ENCODE measurements at places on chromosomes 5 and 9.
A peak's percentile ranks its signal among the peaks of the same experiment; 100 is the strongest.

DNA sequence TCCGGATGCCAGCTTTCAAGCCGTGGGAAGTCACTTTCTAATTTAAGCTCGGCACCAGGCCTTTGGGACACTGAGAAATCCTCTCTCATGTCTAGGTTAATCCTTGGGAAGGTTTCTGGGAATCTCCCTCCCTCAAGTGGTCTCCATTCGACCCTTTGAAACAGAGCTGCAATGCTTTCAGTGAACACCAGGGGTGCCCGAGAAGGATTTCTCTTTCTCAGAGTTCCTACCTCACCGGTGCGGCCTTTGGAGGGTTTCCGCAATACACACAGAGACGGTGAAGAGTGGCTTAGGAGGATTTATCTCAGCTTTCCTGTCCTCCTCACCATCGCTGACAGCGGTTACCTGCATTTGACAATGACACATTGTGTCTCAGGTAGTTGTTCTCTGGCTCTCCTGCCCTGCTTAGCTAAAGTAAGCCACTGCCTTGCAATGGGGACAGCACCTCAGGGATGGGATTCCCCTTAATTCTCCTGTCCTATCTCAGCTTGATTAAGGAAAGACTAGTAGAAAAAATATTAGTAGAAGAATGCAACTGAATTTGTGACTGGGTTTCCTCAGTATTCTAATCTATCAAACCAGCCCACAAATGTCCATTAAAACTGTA, 180.6 kb downstream of the GABRG2 start:
- no peak for DNase-seq

- peak; percentile 92 for DNase-seq
Observed at GRCh38 chr9:127783111-127784008, 2.5 kb upstream of the CDK9 start.

DNA sequence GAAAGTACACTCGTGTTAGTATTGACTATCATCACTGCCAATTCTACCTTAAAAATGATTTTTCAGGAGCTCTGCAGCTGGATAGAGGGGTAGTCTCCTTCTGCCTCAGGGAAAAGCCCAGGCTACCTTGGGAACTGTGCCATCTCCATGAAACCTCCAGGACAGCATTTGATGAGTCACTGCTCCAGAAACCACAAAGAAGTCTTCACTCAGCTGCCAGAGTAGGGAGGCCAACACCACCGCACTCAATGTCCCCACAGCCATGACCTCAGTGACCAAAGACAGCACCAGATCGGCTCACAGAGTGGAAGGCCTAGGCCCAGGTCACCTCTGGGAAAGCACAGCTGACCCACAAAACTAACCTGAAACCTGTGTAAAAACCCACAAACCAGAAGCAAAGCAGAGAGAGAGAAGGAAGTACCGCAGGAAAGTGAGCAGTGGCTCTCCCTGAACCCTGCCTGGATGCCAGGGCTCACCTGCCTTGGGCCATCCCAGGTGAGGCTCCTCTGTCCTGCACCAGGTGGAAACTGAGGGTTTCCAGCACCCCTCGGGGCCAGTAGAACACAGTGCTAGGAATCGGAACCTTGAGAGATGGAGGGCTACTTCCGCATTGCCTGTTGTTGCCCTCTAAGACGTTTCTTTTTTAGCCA, 30.0 kb downstream of the S1PR3 start:
- no peak for DNase-seq

- DNase-seq: no peak
Observed at GRCh38 chr9:127116088-127116726, 6.2 kb downstream of the ANGPTL2 start.

GRCh38 chr9:132670457-132671391, at the start of gene GTF3C4:
TSS of gene GTF3C4 (plus strand) at chr9:132670464. CDS start at chr9:132670599, 135 bp downstream.
- peak; percentile 55 for DNase-seq

GRCh38 chr5:91556-92263, at the start of gene PLEKHG4B:
TSS of gene PLEKHG4B (plus strand) at chr5:92168. CDS start at chr5:92232, 64 bp downstream.
- DNase-seq: no peak

- DNase-seq: no peak
Observed at GRCh38 chr9:96524045-96524444, 74.1 kb downstream of the HABP4 start.

GRCh38 chr5:170284231-170284630, 13.3 kb downstream of the LCP2 start:
- no peak for DNase-seq

GRCh38 chr5:138549414-138549813, 6.4 kb upstream of the ETF1 start:
- DNase-seq: no peak

DNA sequence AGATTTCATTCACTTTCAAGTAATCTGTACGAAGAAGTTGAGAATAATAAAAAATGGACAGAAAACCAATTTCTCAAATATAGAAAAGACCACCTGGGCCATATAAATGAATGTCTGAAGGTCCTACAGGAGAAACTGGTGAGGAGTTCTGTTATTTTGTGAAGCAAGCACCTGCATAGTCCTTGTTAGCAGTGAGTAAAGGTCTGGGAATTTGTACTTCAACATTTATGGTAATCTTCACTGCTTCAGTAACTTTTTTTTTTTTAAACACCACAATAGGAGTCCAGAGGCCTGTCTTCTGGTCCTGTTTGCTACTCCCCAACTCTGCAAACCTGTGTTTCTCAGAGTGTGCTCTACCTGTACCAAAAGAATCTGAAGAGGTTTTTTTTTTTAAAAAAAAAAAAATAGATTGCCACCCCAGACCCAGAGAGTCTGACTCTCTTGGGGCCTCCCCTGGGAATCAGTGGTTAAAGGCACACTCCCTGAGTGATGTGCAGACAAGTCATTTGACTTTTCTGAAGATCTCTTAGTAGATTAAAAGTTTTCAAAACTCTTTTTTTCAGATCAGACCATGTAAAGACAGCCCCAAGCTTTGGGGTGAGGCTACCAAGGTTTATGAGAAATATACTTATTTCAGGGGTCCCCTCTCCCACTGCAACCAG, 55.5 kb downstream of the FAM81B start:
- DNase-seq: no peak

GRCh38 chr5:149240354-149240998, 31.2 kb upstream of the AFAP1L1 start:
- DNase-seq: peak; percentile 37

DNA sequence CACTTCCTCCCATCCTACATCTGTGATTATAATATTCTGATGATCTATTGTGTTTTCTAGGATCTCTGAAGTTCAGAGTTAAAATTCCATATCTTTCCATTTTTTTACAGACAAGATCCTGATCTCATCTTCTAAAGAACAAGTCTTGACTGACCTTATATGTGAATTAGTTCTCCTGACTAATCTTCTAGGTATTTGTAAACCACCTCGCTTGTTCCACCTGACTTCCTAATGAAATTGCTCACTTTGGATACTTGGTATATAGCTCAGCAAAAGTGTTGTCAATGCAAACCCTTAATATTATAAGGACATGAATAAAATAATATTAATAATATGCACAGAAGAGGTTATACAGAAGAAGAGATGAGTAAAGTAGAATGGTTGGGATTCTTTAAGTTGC, 68.2 kb upstream of the NR4A3 start:
- no peak for DNase-seq

- no peak for DNase-seq
Observed at GRCh38 chr9:97747201-97747965, 50.2 kb upstream of the XPA start.

DNA sequence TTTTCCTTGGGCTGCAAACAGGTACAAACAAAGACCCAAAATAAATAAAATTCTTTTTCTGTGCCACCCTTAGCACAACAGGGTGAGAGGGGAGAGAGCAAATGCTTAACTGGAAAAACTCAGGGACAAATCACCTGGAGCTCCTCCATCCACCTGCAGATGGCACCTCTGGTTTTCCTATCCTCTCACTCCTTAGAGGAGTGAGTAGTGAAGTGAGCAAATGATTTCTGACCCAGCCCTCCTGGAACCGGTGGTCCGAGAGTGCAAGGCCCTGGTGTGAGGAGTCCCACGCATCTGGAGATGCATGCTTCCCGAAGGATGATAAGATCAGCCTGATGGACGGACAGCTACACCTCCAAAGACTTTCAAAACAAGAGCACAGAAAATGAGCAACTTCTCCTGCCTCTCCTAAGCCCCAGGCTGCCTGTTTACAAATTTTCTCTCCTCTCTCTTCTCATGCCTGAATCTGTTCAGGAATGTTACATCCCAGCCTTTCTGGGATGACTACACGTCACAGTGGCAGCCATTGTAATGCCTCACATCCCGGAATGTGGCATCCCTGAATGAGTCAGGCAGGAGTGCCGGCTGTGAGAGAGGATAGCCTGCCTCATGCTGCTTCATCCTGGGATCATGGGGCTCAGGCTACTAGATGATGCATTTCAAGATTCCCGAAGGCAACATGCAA, 86.4 kb downstream of the ADRB2 start:
- no peak for DNase-seq

DNA sequence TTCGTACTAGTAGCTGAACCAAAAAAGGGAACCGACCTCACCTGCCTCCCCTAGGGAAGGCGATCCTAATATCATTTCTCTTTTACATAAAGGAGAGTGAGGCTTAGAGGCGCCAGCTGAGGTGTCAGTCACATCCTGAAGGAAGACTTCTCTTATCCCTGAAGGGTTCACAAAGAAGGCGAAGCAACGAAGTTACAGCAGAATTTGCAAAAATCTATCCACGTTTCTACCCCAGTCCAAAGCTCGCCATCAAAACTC, 598 bp upstream of the KIAA1191 start:
- DNase-seq: no peak

- no peak for DNase-seq
Observed at GRCh38 chr9:6816581-6816980, 58.8 kb downstream of the KDM4C start.

DNA sequence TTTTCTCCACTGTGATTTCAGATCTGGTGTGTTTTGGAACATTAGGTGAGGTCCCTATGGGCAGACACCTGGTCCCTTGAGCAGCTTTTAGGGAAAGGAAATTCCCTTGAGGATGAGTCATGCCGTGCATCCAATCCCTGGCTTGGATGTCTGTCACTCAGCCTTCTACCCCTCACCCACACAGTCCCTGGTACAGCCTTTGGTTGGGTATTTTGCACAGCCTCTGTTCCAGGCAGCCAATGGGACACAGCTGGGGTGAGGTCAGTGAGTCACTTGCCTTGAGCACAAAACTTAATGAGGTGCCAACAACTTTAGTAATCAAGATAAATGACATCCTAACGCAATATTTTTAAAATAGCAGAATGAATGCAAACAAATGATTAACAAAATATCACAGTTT, 22.7 kb upstream of the SVEP1 start:
- DNase-seq: no peak

DNA sequence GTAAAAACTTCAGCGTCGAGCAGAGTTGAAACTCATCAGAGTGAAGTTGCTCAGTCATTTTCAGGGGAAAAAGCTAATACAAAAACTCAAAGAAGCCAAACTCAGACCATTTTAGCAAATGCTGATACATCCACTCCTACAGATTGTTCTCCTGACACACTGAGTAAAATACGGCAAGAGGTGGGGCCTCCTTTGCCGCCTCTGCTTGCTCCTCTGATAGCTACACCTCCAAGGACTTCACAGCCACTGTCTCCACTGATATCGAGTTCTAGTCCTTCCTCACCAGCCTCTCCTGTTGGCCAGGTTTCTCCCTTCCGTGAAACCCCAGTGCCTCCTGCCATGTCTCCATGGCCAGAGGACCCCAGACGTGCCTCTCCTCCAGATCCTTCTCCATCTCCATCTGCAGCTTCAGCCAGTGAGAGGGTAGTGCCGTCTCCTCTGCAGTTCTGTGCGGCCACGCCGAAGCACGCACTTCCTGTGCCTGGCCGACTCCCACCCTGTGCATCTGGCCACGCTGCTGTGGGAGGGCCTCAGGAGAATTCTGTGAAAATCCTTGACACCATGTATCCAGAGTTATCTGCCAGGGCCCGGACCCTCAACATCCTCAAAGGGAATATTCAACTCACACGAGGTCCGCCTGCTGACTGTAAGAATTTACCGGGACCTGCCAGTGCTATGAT, 41.7 kb downstream of the ICE1 start:
- DNase-seq: no peak

GRCh38 chr9:79477955-79478771, 93.6 kb upstream of the TLE4 start:
- DNase-seq: no peak

- DNase-seq: no peak
Observed at GRCh38 chr9:2417730-2418129, 203.9 kb upstream of the VLDLR start.

- no peak for DNase-seq
Observed at GRCh38 chr5:14748180-14748900, 83.8 kb downstream of the OTULIN start.

- DNase-seq: no peak
Observed at GRCh38 chr5:73962801-73963425, 336.9 kb downstream of the ARHGEF28 start.

DNA sequence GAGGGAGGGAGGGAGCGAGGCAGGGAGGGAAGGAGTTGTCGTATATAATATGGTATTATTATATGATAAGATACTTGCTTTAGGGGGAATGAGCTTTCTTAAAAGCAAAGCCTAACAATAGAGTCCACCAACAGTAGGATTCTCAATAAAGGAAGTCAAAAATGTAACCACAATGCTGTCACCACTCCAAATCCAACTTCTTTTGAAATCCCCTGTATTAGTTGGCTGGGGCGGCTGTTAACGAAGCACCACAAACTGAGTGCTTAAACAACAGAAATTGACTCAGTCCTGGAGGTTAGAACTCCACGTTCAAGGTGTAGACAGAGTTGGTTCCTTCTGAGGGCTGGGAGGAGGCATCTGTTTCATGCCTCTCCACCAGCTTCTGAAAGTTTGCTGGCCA, 23.1 kb downstream of the GAS1 start:
- DNase-seq: no peak

DNA sequence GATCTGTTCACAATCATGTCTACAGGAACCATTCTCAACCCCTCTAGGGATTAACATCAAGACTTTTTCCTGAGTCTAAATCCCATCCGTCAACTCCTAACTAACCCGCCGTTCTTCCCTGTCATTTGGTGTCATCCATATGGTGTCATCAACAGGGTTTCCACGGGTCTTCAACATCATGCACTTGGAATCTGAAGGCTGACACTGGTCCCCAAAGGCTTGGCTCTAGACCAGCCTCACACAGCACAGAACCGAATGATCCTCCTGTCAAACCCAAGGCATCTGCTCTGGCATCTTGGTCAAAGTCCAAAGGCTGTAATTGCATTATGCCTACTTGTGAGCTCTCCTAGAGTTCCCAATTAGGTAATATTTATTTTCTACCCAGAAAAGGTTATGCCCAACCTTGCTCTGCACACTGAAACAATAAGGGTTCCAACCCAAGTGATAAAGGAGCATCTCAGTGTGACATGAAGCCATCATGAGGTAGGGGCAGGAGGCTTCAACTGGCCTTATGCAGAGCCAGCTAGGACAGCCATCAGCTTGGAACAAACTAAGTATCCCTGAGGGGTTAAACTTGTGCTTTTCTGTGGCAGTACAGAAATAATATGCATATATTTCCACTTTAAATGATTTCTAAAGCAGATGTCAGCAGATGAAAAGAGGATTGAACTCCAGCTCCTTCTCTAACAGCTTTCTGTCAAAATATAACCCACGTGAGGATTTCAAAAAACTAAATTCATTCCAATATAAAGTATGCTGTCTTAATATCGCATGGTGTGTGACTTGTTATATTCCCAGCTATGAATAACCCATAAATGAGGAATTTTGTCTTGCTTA, 13.9 kb downstream of the ENC1 start:
- DNase-seq: no peak

- no peak for DNase-seq
Observed at GRCh38 chr5:180824630-180825476, 22.2 kb upstream of the MGAT1 start.

Data from mucosa of descending colon (tissue), 3 donors.